Activated CD4-positive, alpha-beta T cell treated with anti-CD3 and anti-CD28 coated beads, Interleukin-2, Interleukin-6, amounts not matched to agents 100 ng/mL and 50 ng/mL, durations not matched to agents 16 hours and 8 hours (primary cell): ENCODE measurements at places on chromosomes 4 and X.

DNA sequence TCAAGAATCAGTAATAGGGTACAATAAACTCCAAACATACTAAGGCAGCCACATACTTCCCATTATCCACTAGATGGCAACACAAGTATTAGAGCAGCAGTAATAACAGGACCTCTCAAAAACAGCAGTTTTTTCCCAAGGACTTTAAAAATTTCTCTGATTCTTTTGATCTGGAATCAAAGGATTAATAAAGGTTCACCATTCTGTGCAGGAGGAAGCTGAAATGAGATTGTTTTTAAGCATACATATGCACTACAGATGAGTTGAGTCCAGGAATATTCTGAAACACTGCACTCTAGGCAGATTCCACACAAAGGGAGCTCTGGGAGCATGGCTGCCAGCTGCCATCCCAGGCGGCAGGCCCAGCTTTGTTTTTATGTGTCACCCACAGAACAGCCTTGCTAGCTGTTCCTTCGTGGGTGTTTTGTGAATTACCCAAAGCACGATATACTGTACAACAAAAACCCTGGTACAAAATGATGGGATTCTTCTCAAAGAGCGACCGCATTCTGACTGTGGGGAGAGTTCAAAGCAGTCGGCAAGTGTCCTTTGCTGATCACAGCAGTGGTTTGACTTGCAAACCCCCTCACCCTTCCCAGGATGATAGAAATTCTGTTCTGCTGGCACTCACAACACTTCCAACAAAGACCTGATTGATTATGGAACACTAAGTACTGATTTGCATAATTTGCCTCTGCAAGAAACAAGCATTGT, 61.0 kb downstream of the STX18 start:
- no peak for DNase-seq

GRCh38 chrX:155985208-155985607, 12.3 kb upstream of the IL9R start:
- DNase-seq, result no peak

- no peak for DNase-seq
Observed at GRCh38 chr4:6120361-6120760, 80.0 kb downstream of the JAKMIP1 start.

GRCh38 chrX:46647251-46647650, 73.7 kb downstream of the CHST7 start:
- DNase-seq, result no peak

DNA sequence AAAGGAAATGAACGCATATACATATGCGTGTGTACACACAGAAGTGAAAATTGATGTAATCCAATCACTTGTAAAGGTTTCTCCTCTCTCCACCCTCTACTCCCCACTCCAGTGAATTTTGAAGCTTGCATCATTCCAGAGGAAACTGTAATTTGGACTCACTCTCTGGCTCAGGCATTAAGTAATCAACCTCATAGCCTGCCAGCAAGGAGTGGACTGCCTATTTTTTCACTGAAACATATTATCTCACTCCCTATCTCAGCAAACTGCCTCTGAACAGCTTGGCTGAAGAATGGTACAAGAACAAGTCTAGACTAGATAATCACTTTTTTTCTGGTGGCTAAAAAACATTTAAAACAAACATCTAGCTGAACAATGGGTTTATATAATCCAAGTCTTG, 124.2 kb downstream of the C4orf51 start:
- DNase-seq, result no peak

DNA sequence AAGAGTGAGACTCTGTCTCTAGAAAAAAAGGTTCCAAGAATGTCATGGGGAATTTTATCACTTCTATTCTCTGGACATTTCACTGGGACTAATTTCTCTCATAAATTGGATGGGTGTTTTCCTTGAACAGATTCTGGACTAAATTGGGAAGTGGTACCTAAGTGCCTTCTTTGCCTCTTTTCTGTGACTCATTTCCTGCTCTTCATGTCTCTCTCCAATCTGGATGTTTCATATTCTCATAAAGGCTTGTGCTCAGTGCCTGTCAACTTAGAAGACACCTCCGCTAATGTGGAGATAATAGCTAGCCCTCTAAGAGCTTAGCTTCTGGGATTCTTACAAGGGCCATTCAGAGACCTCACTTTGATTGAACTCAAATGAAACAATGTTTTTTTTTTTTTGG, 38.0 kb upstream of the IGFBP7 start:
- DNase-seq, result no peak

- DNase-seq, result no peak
Observed at GRCh38 chrX:9770319-9770718, 4.7 kb upstream of the GPR143 start.

GRCh38 chrX:37405956-37406355, 56.8 kb downstream of the PRRG1 start:
- DNase-seq, result no peak

DNA sequence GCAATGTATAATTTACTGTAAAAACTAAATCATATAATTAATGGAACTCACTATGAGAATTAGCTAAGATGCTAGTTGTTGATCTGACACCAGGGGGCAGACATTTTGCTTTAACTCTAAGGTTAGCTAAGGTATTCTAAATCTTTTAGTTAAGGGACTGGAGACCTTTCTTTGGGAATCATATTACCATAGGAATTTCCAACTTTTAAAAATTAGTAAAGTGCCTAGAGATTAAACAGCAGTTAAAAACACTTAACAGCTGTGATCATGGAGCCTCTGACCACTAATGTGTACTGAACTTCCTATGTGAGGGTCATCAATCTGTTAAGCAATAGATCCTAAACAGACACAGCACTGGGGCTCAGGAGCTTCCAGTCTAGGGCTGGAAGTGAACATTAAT, 226.6 kb downstream of the NSUN7 start:
- DNase-seq, result peak; percentile 43
